Stimulated activated CD8-positive, alpha-beta memory T cell treated with anti-CD3 and anti-CD28 coated beads, Interleukin-4, amount 100 ng/mL, for 1 hour (primary cell): ENCODE measurements at places on chromosomes 6 and 20.

DNA sequence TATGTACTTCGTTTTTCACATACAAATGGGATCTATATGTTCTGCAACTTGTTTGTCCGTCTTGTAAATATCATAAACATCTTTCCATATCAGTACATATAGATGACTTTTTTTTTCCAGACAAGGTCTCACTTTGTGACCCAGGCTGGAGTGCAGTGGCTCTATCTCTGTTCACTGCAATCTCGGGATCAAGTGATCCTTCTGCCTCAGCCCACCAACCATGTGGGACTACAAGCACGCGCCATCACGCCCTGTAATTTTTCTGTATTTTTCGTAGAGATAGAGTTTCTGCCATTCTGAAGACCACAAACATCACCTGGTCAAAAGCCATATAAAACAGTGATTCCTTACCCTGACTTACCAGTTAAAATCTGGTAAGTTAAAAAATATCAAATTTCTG, 37.7 kb upstream of the SYNCRIP start:
- DNase-seq: no peak

- no peak for DNase-seq
These were observed 7.6 kb upstream of the TP53RK start for GRCh38 chr20:46696791-46697279.

GRCh38 chr6:65745614-65746013, 38.6 kb upstream of the EYS start:
- DNase-seq: no peak

DNA sequence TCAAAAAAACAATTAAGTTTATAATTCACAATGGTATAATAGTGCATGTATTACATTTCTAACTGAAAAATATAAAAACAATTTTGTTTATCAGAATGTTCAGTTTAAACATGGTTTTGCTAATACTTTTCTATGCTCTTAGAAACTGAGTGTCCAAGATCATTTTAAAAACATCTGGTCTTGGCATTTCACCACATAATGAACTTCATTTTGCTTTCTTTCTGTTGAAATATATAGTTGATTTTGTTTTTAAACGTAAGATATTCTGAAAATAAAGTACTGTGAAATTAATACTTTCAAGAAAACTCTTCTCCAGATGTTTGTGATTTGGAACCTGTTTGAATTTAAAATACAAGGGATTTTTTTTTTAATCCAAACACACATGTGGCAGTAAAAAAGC, 264.4 kb downstream of the COL12A1 start:
- no peak for DNase-seq

- DNase-seq: no peak
These were observed 108.5 kb downstream of the MAN1A1 start for GRCh38 chr6:119241111-119241465.

DNA sequence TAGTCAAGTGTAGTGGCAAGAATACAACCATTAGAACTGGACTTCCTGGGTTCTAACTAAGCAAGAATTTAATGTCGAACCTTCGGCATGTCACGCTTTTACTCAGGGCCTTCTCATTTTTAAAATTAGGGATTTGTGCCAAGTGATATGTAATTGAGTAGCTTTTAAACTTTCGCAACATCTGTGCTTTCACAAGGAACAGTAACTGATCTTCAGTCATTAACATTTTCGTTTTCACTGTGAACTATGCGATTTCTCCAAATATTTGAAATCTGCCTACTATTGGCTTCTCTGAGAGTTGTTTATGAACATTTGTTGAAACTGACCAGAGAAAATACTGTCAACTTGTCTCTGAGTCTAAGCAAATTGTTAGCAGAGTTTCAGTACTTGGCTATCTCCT, 27.6 kb downstream of the GRM1 start:
- DNase-seq: no peak

- DNase-seq: no peak
These were observed 8.7 kb downstream of the TRIB3 start for GRCh38 chr20:389220-389619.
